ENCODE measurements at places on chromosomes 7 and 10.

DNA sequence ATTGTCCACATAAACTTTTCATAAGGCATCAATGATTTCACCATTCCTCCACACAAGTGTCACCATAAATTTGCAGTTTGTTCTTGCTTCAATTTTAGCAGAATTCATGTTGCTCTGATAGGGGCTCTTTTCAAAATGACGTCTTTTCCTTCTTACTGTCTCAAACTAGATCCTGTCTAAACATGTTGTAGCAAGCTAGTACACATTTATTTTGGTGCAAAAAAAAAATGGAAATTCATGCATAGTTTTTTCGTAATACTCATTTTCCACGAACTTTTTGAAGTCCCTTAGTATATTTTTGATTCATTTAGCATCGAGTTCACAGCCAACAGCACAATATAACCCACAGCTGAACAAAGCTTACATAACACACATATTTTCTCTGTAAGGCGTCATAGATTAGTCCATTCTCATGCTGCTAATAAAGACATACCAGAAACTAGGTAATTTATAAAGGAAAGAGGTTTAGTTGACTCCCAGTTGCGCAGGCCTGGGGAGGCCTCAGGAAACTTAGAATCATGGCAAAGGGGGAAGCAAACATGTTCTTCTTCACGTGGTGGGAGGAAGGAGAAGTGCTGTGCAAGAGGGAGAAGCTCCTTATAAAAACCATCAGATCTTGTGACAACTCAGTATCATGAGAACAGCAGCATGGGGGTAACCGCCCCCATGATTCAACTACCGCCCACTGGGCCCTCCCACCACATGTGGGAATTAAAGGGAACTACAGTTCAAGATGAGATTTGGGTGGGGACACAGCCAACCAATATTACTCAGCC lies 301.5 kb downstream of the CCDC3 start:
- no peak for DNase-seq

DNA sequence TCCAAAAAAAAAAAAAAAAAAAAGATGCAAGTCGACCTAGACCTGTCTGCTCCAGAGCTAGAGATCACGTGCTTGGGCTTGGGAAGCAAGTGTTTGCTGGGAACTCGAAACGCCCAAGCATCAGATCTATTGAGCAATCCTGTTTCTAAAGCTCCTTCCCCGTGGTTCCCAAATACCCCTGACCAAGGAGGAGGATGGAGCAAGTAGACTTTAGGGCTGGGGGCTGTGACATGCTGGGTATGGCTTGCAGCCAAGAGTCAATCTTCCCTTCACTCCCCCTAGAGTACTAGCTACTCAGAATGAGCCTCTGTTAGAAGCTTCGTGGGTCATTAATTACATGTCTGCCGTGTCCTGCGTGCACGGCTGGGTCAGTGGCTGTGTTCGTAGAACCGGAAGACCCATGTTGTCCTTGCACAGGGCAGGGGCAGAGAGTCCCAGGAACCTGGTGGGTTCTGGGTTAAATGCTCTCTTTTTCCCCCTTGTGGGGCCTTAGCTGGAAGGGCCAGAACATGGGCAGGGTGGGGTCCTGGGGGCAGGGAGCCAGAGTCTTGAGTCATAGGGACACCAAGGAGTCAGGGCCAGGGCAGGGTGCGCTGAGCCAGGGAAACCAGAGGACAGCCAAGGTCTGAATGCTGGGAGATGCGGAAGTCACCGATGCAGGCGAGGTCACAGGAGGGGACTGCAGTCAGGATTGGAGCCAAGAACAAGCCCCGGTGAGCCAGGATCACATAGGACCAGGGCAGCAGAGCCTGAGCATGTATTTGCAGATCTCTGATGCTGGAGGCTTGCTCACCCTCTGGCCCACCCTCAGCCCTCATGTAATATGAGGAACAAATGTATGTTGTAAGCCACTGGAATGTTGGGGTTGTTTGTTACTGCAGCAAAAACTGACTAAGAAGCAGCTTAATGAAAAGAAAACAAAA lies 34.6 kb upstream of the TPST1 start:
- DNase-seq, result no peak

DNA sequence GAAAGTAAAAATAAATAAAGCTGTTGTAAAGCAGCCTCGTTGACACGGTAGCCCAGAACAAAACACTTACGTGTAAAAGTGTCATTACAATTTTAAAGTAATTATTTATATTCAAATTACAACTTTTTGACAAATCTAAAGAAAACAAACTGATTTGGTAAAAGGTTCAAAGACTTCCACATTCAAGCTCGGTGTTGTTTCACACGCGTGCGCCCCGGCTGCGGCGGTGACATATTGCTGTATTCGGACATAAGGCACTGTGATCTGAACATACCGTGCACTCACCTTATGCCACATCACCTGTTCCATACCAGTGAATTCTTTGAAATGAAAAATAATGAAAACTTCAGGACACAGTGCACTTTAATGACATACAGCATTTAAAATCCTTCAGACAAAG lies 36.9 kb upstream of the RHEB start:
- DNase-seq, result no peak

- no peak for DNase-seq
These were observed 103.1 kb upstream of the AFAP1L2 start for GRCh38 chr10:114507449-114507848.

GRCh38 chr10:62027841-62028501 lies 126.5 kb downstream of the ARID5B start:
- DNase-seq, result no peak

DNA sequence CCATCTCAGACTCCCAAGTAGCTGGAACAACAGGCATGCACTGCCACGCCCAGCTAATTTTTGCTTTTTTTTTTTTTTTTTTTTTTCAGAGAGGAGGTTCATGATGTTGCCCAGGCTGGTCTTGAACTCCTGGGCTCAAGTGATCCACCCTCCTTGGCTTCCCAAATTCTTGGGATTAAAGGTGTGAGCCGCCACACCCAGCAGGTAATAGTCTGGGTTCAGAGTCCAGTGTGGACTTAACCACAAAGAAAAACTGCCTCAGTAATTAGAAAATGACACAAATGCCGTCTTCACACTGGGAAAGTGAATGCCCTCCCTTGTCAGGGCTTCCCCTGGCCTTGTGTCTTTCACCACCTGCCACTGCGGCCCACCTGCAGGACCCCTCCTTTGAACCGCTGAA lies 101.1 kb downstream of the RAB11FIP2 start:
- DNase-seq, result no peak

DNA sequence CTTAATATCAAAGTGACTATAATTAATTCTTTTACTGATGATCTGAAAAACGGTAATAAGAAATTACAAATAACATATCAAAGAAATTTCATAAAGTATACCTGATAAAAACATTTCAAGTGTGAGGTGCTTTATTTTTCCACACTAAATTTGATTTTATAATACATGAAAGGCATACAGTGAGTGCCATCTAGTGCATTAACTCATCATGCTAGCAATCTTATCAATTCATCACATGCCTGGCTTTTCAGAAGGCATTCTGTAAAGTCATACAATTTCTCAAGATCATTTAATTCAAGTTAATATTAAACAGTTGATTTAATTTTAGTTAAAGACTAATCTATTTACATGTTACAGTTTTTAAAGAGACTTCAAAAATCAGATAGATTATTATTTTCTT lies 1020.9 kb downstream of the GATA3 start:
- no peak for DNase-seq

DNA sequence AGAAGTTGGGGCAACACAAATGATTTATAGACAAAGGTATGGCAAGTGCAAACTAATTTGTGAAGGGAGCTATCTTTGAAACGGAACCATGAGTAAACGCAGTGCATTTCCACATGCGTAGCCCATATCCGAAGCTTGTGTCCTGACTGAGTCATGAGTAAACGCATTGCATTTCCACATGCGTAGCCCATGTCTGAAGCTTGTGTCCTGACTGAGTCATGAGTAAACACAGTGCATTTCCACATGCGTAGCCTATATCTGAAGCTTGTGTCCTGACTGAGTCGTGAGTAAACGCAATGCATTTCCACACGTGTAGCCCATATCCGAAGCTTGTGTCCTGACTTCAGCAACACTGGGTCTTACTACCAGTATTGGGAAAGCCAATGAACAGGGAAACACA lies 95.0 kb downstream of the CELF2 start:
- no peak for DNase-seq

- peak; percentile 30 for DNase-seq
These were observed 130.8 kb downstream of the SORBS1 start for GRCh38 chr10:95430231-95430951.

- no peak for DNase-seq
These were observed 5.1 kb upstream of the GRID1 start for GRCh38 chr10:86371691-86372090.

- peak; percentile 9 for DNase-seq
These were observed 151.8 kb downstream of the TCERG1L start for GRCh38 chr10:131159771-131160170.

All from NCI-H1092 treated with DMSO at 0.1 percent for 48 hours (cell line).